Vagina (tissue), 2 donors: ENCODE measurements at places on chromosomes 11 and 22. TPM values are rescaled to one million over a fixed set of nuclear protein-coding genes. Genes with fewer than 3 reads are reported as not detected.

LBHD1 gene
- 6.9 TPM for total RNA-seq

HBB gene
- 591 TPM for total RNA-seq

THRSP gene
- total RNA-seq, result not detected

MS4A4E gene
- 1.7 TPM for total RNA-seq

DHCR7 gene
- total RNA-seq, result 26.8 TPM

IGF2 gene
- 56.5 TPM for total RNA-seq

RTN4R gene
- 4.2 TPM for total RNA-seq

PTPN5 gene
- 0.49 TPM for total RNA-seq

MS4A14 gene
- 1.7 TPM for total RNA-seq

DNA sequence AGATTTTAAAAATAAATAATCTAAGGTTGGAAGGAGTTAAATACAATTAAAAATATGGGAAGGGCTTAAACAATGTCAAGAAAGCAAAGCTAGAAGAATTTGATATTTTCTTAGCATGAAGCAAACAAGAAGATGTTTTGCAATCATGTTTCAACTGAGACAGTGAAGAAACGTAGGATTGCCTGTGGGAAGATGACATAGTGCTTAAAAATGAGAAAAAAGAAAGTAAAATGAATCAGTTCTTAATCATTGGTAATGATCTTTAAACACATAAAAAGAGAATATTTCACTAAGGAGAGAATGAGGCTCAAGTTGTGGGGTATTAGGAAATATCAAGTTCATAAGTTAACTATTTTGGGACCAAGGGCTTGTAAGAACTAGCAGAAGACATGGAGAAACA lies 855.0 kb downstream of the METTL15 start:
- H3K36me3 ChIP-seq, result no peaks in the 10 kb centered on the region
- no peaks in the 10 kb centered on the region for H3K4me1 ChIP-seq
- DNase-seq, result no peak

DNA sequence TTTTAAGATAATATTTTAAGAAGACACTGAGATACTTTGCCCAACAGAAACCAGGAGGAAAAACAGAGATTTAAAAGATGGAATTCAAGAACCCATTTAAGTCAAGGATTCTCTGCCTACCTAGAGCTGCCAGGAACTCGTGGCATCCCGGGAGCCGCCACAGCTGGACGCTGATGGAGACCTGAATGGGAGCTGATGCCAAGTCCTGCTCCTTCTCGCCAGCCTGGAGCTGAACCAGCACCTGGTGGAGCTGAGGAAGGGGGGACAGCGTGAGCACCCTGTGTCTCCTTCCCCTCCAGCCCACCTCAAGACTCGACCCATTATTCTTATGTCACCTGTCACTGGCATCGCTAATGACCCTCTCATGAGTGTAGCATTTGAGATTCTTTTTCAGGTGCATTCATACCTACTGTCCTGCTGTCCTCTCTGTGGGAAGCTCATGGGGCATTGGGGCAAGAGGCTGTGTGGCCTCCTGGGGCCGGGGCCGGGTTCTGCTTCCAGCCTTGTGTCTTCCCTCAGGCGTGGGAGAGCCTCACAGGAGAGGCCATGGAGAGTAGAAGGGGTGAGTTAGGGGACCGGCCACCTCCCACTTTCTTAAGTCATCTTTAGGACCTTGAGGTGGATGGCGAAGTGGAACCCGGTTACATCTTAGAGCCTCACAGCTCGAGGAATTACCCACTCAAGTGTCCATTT lies 70.8 kb upstream of the PITPNB start:
- peaks cover 17% of the 10 kb centered on the region for H3K36me3 ChIP-seq
- no peak for DNase-seq
- H3K27ac ChIP-seq, result peak overlapping the region; percentile 26
- H3K27me3 ChIP-seq, result no peaks in the 10 kb centered on the region

- H3K27ac ChIP-seq, result peak overlapping the region; percentile 56
- DNase-seq, result no peak
Observed at GRCh38 chr11:117315285-117316196, 515 bp downstream of the BACE1 start.

DNA sequence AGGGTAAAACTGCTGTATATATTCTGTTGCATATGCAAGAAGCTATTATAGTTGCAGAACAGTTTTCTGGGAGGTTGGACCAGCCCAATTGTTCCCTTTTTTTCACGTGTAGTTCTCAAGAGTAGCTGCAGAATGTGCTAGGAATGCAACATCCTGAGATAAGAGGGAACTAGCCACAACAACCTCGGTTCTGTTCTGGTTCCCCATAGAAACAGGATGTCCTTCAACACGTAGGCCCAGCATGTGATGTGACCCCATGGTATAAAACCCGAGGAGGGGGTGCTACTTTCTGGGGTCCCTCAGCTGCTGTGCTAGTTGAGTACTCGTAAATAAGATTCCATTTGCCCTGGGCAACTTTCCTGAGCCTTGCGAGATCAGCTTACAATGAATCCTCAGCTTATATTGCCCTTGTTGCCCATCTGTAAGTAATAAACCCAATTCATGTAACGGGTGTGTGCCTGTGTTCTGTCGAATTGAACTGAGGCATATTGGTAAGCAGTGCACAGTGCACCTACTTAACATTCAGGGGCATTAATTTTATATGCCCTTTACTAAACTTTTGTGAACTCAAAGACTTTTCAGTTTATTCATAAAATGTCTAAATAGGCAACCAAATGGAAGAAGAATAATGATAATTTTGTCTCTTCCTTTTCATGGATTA lies 23.0 kb upstream of the TRAF6 start:
- H3K27ac ChIP-seq, result no peak overlapping the region
- no peaks in the 10 kb centered on the region for H3K4me1 ChIP-seq
- DNase-seq, result no peak
- H3K36me3 ChIP-seq, result no peaks in the 10 kb centered on the region
- H3K4me3 ChIP-seq, result no peak overlapping the region
